Stimulated activated CD8-positive, alpha-beta memory T cell treated with anti-CD3 and anti-CD28 coated beads, Interleukin-2, amount 100 ng/mL, for 1 hour (primary cell): ENCODE measurements at places on chromosomes 4 and X.

GRCh38 chr4:17762726-17763125 lies 18.7 kb downstream of the FAM184B start:
- DNase-seq: no peak

- DNase-seq: no peak
Observed at GRCh38 chr4:146165221-146165620, 10.3 kb upstream of the LSM6 start.

DNA sequence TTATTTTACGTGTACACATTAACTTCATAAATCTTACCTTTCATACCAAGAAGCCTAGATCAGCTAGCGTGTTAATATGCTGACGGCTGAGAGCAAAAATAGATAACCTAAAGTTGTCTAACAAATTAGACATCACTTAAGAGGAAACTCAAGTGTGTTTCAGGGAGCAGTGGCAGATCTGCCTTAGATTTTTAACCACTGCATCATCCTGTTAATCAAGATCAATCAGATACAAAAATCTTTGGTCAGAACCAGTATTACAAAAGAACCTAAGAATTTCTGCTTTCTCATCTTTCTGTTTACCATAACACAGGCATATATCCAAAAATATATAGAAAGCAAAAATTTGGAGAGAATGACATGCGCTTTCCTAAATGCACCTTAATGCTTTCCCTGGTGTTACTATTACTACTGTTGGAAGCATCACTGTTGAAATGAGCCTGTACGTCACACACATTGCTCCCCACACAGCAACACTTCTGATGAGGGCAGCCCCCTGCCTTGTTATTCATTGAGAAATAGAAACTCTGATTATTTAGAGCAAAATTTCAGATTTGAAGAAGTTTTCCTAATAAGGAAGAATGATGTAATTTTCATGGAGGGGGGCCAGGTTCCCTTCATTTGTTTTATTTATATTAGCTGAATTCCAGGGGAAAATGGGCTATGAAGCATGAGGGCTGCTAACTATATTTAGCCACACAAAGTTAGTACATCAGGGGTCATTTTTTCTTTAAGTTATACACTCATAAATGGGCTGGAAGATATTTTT lies 152.3 kb downstream of the CBR4 start:
- no peak for DNase-seq

DNA sequence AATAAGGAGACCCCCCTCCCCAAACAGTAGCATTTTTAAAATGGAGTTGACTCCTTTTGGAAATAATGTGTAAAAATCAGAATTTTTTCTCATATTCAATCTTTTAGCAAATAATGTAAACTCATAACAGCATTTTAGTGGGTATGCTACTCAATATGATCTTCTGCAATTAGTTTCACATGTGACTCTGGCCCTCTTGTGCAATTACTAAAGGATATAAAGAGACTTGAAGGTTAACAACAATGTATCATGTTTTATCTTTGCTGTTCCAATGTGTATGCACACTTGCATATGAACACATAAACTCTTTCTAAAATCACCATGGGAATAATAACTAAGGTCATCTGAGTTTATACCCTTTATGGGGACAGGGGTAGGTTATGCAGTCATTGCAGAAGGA lies 39.9 kb upstream of the RXFP1 start:
- DNase-seq: no peak

DNA sequence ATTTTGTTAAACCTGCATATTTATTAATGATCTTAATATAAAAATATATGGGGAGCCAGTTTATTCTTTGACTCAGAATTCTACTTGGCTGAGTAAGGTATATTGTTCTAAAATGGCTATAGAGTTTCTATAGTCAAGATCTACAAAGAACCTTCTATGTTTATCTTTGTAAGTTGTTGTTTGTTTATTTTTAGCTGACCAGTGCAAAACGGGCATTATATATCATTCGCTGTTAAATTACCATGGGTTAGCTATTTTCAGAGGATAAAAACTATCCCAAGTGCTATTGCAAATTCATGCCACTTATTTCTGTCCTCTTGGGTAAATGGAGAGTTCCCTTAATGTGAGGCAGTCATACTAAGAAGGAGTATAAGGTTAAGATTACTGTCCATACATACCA lies 5.3 kb upstream of the SPOCK3 start:
- DNase-seq: no peak

- DNase-seq: no peak
Observed at GRCh38 chrX:129953334-129953648, 29.1 kb upstream of the BCORL1 start.
